ENCODE measurements at places on chromosomes 4 and X.

DNA sequence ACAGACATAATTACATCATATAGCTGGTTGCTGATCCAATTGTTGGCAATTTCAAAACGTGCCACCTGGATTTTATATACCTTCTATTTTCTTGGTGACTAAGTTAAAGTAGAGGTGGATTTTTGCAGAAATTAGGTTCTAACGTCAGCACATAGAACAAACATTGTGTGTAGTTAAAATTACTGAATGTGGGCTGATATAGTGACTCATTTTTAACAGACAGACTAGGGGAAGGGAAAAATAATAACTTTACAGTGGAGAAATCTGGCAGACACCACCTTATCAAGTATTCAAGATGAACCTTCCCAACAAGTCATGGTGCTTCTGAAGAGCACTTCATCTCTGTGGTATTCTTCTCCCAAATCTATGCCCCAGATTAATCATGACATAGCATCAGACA, 134.5 kb downstream of the UCHL1 start:
- DNase-seq = no peak

- peak; percentile 52 for DNase-seq
Observed at GRCh38 chr4:38857354-38858096, 908 bp upstream of the TLR6 start.

- DNase-seq = no peak
Observed at GRCh38 chr4:66182636-66183035, 512.3 kb upstream of the EPHA5 start.

GRCh38 chr4:139776235-139776634, 110.6 kb downstream of the MGST2 start:
- DNase-seq = no peak

- DNase-seq = no peak
Observed at GRCh38 chrX:2286731-2287130, 214.0 kb downstream of the DHRSX start.

GRCh38 chr4:172686021-172686420, 482.6 kb upstream of the GALNT7 start:
- no peak for DNase-seq
